NK-92 treated with Interleukin-12 subunit alpha and Interleukin-12 subunit beta, amount 100 ng/mL, for 24 hours (cell line): ENCODE measurements at places on chromosomes 2 and 18.

GRCh38 chr2:23685181-23685580 is 241.7 kb downstream of the ATAD2B start:
- no peak for DNase-seq

- DNase-seq: no peak
Measured at GRCh38 chr18:11119550-11119949, 29.8 kb downstream of the PIEZO2 start.

DNA sequence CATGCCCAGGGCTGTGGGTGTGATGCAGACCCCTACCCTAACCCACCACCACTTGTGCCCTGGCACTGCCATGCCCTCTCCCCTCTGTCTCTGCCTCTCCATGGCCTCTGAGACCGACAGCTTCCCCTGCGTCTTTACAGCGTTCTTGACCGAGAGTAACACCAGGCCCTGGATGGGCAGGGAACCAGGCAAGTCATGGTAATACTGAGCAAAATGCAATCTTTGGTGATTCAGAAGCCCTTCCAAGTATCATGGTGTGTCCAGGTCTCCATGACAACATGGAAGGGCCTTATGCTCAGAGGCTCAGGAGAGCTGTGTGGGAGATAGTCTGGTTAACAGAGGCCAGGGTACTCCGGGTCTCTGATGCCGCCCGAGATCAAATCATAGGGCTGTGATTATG is 176.1 kb downstream of the KLHL29 start:
- no peak for DNase-seq

GRCh38 chr2:36561237-36561944 is 36.6 kb downstream of the FEZ2 start:
- DNase-seq: no peak

DNA sequence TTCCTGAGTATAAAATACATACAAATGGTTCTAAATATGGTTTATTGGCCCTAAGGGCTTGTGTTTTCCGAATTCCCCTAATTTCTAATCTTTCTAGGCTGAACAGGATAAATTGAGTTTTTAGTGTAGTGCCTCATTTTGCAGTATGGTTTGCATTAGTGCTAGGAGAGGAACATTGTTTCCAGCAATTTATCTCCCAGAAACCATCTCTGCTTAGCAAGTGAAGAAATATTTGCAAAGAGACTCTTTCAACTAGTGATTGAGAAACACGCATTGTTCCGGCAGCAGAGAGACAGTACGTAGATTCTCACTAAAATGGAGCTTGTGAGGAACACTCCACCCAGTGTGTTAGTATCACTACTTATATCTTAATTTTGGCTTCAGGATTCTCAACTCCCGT is 177.8 kb upstream of the EPAS1 start:
- no peak for DNase-seq

- no peak for DNase-seq
Measured at GRCh38 chr2:177036747-177037146, 175.8 kb upstream of the HNRNPA3 start.

GRCh38 chr2:88127888-88128653 is at the start of gene FABP1:
Gene FABP1 (minus strand): TSS chr2:88128062. CDS start chr2:88128017, 45 bp downstream.
- no peak for DNase-seq

- no peak for DNase-seq
Measured at GRCh38 chr2:26202981-26203490, 30.1 kb downstream of the GAREM2 start.

DNA sequence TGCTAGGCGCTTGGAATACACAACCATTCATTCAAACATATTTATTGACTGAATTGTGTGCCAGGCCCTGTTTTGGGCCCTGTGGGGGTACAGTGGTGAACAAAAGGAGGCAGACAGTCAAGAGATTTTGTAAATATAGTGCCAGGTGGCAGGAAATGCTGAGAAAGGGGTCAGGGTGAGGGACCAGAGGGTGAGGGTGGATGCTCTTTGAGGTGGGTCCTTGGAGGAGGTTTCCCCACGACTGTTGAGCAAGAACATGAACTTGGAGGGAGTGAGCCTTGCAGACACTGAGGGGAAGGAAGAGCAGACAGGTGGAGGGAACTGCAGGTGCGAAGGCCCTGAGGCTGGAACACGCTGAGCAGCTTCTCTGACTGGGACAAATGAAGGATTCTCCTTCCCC is 40.7 kb downstream of the ODC1 start:
- DNase-seq: no peak

GRCh38 chr18:46550609-46551008 is 106.4 kb downstream of the LOXHD1 start:
- DNase-seq: no peak

DNA sequence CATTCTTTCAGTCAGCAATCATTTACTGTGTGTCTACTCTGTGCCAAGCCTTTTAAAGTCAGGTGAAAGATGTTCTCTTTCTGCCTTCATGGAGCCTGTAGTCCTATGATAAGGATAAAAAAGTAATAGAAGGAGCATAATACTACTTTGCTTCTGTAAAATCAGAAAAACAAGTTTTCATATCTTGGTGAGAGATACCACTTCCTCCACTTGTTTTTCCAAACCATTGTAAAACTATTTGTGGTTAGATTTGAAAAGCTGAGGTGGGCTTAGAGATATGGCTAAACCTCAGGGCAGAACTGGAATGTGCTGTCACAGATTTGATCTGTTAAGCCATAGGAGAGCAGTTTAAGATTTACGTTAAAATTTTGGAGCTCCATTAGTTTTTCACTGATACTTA is 104.7 kb upstream of the FAM117B start:
- DNase-seq: no peak

GRCh38 chr18:48011926-48012465 is 81.5 kb upstream of the SMAD2 start:
- no peak for DNase-seq

GRCh38 chr2:215680605-215681598 is 245.0 kb upstream of the FN1 start:
- peak; percentile 36 for DNase-seq

DNA sequence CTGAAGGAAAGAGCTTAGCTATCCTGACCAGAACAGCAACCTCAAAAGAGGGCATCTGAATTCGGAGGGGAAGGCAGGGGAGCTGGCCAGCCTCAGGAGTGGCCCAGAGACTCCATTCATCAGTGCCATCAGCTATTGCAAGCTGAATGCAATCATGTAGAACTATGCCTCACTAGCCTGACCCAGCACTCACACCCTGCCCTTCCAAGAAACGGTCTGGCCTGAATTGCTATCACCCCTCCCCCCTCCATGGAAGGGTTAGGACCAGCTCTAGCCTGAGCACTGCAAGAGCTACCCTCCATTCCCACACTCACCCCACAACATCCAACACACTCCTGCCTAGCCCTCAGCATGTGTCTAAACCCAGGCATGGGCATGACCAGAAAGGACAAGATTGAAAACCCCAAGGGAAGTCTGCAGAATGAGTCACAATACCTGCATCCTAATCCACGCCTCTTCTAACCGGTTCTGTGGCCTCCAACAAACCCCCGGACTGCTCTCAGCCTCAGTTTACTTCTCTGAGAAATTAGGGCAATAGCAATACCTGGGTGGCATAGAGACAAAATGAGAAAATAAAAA is 120.3 kb downstream of the BCL11A start:
- DNase-seq: no peak

DNA sequence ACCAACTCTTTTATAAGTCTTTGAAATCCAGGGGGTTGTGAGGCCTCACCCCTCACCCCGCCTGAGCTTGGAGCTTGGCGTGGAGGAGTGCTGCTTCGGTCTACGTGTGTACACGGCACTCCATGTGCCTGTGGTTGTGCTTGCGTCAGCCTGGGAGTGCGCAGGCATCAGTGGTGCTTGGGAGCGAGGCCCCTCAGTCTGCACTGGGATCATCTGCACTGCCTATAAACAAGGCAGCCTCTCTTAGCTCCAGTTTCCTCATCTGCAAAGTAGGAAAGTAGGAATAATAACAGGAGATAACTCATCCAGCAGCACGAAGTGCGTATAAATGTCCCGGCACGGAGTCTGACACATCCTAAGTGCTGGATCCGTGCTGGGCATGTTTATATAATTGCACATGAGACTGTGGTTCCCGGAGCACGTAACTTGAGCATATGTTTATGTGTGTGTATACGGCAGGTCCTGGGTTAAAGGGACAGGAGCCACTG is 1.2 kb downstream of the GYPC start:
- DNase-seq: peak; percentile 15

- DNase-seq: no peak
Measured at GRCh38 chr2:214035921-214036320, 374.9 kb upstream of the VWC2L start.

DNA sequence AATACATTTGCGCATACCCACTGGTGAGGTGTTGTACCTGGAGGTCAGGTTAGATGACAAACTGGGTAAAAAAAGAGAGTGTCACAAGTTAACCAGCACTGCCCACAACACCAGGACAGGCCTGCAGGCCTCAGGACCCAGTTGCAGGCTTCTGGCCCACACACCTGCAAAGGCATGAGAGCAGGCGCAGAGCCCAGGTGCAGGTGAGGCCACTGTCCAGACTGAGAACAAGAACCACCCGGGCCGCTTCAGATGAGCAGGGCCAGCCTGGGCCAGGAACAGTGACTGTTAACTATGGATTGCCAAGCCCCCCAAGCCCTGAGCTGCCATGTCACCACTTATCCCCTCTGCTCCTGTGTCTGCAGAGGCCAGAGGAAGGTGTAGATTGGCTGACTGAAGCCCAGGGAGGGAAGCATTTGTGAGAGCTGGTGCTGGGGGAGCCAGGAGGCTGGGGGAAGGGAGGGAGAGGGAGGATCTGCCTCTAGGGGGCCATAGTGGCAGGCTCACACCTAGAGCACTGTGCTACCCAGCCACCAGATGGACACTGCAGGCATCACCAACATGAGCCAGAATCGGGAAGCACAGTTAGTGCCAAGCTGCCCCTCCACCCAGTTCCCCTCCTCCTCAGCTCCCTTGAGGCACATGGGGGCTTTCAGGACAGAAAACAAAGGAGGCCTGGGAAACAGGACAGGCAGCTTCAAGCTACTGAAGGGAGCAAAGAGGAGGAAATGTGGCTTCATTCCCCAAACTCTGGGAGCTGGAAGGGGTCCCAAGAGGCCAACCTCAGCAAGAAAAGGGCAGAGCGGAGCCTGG is 35.4 kb downstream of the SFXN5 start:
- no peak for DNase-seq

GRCh38 chr2:168639441-168639898 is 163.0 kb upstream of the NOSTRIN start:
- DNase-seq: no peak

- no peak for DNase-seq
Measured at GRCh38 chr2:195612611-195613495, 44.2 kb upstream of the SLC39A10 start.
